ENCODE measurements at places on chromosomes 16 and 17. TPM values are rescaled to one million over a fixed set of nuclear protein-coding genes. Genes with fewer than 3 reads are reported as not detected.

SPIRE2 gene
- 19.3 TPM for total RNA-seq

PRPSAP1 gene
- total RNA-seq = 68.4 TPM

RDM1 gene
- total RNA-seq = 5.7 TPM

ODAD4 gene
- total RNA-seq = 4.2 TPM

CDRT4 gene
- 2.4 TPM for total RNA-seq

- no peak for DNase-seq
Observed at GRCh38 chr17:43871946-43872690, 25.1 kb downstream of the CD300LG start.

GRCh38 chr16:21625026-21625425 lies 25.6 kb downstream of the METTL9 start:
- DNase-seq = no peak

- no peak for DNase-seq
Observed at GRCh38 chr17:17784657-17785267, 52.0 kb downstream of the SREBF1 start.

DNA sequence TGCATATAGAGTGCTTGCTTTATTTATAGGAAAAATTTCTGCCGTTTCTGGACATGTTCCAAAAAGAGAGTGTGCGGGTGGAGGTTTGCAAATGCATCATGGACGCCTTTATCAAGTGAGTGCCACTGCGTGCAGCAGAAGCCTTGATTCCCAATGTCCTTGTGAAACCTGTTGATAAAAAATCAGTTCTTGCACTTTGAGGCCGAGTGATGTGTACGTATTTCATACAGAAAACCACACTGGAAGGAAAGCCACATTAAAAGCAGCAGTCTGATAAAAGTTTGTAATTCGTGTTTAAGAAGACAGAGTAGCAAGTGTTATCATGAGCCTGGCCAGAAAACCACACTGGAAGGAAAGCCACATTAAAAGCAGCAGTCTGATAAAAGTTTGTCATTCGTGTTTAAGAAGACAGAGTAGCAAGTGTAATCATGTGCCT lies 78.0 kb downstream of the KNOP1 start:
- DNase-seq = no peak

- DNase-seq = no peak
Observed at GRCh38 chr16:67082891-67083290, 26.9 kb upstream of the PHAF1 start.

GRCh38 chr17:66175892-66176291 lies 16.0 kb downstream of the CEP112 start:
- no peak for DNase-seq

DNA sequence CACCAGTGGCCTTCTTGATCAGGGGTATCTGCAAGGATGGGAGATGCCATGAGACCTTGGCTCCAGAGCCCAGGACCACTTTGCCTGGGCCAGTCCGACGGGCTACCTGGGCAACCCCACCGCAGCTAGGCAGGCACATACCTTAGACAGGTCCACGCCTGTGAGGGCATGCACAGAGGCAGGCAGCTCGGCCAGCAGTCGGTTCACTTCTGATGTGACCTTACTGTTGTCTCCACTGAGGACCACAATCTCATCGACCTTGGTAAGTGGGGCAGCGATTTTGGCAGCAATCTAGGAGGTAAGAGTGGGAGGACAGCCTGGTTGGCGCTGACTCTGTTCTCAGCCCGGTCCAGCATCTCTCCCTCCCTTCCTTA lies 17.0 kb downstream of the FLOT2 start:
- no peak for DNase-seq

DNA sequence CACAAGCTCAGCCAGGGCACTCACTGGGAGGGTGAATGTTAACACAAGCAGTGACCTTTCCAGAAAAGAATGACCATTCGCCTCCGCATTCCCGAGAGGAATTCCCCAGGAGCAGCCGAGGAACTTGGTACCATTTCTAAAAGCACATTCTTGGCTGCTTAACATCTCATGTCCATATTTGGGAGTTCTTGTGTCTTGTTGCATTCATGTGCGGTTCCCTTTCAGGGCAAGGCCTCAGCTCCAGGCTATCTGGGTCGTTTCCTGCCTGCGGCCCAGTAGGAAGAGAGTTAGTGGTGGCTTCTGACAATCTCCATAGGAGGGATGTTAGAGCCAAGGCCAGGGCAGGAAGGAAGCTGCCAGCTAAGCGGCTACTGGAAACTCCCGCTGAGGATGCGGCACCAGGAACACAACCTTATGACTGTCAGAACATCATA lies 27.8 kb upstream of the MEAK7 start:
- no peak for DNase-seq
